ENCODE measurements at places on chromosomes 16 and 17. TPM values are rescaled to one million over a fixed set of nuclear protein-coding genes. Genes with fewer than 3 reads are reported as not detected.

GRCh38 chr16:21991621-21992020 is 9.3 kb downstream of the PDZD9 start:
- no peaks in the 10 kb centered on the region for H3K36me3 ChIP-seq
- H3K27ac ChIP-seq, result no peak overlapping the region
- peaks cover 8% of the 10 kb centered on the region for H3K4me1 ChIP-seq
- no peak overlapping the region for H3K4me3 ChIP-seq

DNA sequence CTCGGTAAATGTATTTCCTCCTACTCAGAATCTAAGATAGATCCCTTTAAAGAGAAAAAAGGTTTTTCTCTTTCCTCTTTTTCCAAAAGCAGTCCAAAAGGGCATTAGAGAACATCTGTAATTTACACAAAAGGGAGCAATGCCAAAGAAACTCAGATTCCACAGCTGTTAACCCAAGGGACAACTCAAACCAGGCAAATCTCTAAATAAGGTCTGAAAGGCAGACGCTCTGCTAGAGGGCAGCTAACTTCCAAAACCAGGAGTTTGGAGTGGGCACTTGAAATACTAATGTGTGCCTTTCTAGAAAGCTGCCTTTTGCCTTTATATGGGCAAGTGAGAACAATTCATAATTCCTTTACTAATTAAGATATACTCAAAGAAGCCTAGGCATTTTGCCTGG is 435.7 kb downstream of the ZFHX3 start:
- no peak overlapping the region for H3K4me3 ChIP-seq
- peaks cover 19% of the 10 kb centered on the region for H3K36me3 ChIP-seq
- H3K4me1 ChIP-seq, result peaks cover 24% of the 10 kb centered on the region

GRCh38 chr16:23286131-23286532 is 16.0 kb upstream of the SCNN1B start:
- no peak for DNase-seq
- H3K4me1 ChIP-seq, result 0 out of 2 replicates have a peak, but pooled peaks cover 3% of the 10 kb centered on the region
- H3K27ac ChIP-seq, result no peak overlapping the region
- H3K36me3 ChIP-seq, result peaks cover 3% of the 10 kb centered on the region
- no peak overlapping the region for H3K4me3 ChIP-seq
- H3K27me3 ChIP-seq, result no peaks in the 10 kb centered on the region

GRCh38 chr17:32992321-32993033 is 830 bp downstream of the SPACA3 start:
- peaks cover 17% of the 10 kb centered on the region for H3K27me3 ChIP-seq
- DNase-seq, result no peak
- H3K27ac ChIP-seq, result no peak overlapping the region
- peaks cover 14% of the 10 kb centered on the region for H3K36me3 ChIP-seq
- H3K4me3 ChIP-seq, result no peak overlapping the region

ITGB4 gene
- total RNA-seq, result 10.6 TPM

CRISPLD2 gene
- total RNA-seq, result 9.4 TPM
